ENCODE measurements at places on chromosomes 12 and 14. TPM values are rescaled to one million over a fixed set of nuclear protein-coding genes. Genes with fewer than 3 reads are reported as not detected.

RERGL gene
- not detected for total RNA-seq

DHRS4 gene
- 18.0 TPM for total RNA-seq

PGF gene
- total RNA-seq, result not detected

PRPF39 gene
- 45.4 TPM for total RNA-seq

PRKCH gene
- 177 TPM for total RNA-seq

GALC gene
- 8.6 TPM for total RNA-seq

DNA sequence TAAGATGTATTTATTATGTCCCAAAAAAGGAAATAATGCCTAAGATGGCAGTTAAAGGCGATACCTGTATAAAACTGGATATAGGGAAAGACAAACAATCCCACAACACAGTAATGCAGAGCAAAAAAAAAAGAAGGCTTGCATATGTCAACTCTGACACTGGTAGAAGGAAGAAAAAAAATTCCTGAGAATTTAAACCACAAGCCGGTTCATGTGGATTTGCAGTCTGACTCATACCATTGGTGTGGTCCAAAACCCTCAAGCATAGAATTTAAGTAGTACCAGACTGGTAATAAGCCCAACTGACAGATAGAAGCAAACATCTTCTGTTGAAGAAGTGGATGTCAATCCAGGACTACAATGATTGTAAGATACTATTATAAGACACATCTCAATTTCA, 7.2 kb downstream of the DNAI7 start:
- no peak for DNase-seq

DNA sequence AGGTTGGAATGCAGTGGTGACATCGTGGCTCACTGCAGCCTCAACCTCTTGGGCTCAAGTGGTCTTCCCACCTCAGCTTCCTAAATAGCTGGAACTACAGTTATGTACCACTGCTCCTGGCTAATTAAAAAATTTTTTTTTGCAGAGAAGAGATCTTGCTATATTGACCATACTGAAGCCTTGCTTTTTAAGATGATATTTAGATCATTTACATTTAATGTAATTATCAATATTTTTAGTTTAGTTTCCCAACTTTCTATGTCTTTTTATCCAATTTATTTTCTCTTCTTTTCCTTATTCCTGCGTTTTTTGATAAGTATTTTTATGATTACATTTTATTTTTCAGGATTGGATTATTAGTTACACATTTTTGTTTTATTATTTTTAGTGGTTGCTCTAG, 340.1 kb downstream of the APAF1 start:
- no peak for DNase-seq

DNA sequence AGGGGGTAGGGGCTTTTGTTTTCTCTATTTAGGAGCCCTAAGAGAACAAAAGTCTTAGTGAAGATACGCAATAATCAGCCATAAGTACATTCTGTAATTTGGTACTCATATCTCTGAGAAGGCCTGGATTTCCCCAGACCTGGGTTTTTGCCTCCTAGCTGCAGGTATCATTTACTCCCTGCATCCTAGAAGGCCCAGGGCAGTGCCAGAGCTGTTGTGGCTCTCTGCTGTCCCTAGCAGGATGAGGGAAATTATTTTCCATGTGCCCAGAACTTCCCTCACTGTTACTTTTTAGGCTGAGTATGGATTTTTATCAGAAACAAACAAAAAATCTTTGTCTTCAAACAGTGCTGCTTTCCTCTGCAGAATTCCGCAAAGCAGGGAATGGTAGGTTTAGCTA, 192.5 kb upstream of the SYT1 start:
- no peak for DNase-seq

DNA sequence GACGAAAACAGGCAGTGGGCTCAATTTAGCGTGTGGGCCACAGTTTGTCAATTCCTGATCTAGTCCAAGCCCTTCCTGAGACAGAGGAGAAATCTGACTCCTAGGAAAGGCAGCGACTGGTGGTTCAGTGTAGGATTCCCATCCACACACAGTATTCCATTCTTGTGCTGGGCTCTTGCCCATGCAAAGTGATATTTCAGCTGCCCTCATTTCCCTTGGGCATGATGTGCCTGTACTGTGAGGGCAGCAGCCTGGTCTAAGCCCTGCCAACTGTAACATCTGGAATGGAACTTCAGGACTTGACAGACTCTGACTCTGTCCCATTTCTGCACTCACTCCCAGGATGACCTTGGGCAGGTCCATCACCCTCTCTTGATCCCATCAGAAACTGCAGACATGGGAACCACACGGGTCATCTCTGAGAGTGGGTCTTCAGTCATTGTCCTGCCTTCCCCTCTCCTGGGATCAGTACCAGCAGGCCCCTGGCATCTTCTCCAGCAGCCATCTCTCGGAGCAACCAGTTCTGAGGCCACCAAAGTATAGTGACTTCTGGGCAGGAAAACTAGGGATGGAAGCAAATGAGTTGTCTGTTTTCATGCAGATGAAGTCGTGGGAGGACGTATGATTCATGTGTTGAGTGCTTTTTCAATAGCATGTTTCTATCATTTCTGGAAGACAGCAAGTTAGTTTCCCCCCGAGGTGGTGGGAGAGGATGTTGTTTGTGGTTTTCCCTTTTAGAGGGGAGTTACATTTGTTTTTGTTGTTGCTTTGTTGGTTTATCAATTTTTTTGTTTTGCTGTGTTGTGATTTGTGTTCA, 54.2 kb upstream of the BCL2L14 start:
- DNase-seq, result peak; percentile 21

DNA sequence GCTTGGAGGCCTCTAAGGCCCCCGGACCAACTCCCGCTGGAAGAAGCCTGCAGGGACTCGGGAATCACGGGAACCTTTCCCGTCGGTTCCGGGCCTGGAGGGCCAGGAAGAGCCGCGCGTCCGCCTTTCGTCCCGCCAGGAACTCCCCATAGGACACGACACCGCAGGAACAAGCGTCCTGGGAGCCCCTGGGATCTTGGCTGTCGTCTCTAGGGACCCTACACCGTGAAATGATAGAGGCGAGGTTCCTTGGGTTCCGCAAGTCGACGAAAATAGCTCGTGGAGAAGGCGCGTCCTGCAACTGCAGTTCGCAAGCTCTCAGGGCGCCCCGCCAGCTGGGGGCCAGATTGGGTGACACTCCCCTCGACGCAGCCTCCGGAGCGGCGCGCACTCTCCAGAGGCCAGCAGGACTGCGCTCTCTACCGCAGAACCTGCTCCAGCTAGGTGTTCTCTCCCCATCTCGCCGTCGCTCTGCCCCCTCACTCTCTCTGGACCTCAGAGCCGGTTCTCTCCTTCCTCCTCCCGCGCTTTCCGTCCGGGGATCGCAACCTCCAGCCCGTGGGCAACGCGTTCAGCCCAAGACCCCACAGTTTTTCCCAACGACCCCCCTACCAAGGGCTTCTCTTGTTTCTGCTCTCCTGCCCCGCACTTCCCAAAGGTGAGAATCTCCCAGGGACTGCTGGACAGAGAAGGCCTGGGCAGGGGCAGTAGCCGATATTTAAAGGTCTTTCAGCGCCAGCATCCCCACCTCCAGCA, 776 bp downstream of the BMP4 start:
- no peak for DNase-seq

DNA sequence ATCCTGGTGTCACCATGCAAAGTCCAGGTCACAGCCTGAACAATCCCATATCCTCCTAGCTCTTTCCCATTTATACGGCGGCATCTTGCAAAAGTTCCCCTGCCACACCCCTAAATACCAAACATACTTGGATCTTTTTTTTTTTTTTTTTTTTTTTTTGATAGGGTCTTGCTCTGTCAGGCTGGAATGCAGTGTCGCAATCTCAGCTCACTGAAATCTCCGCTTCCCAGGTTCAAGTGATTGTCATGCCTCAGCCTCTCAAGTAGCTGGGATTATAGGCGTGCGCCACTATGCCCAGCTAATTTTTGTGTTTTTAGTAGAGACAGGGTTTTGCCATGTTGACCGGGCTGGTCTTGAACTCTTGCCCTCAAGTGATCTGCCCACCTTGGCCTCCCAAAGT, 451.3 kb downstream of the GLT1D1 start:
- DNase-seq, result no peak

- no peak for DNase-seq
Observed at GRCh38 chr14:71062581-71063303, 155.5 kb downstream of the PCNX1 start.

- DNase-seq, result no peak
Observed at GRCh38 chr12:80217011-80217535, 117.7 kb downstream of the OTOGL start.

DNA sequence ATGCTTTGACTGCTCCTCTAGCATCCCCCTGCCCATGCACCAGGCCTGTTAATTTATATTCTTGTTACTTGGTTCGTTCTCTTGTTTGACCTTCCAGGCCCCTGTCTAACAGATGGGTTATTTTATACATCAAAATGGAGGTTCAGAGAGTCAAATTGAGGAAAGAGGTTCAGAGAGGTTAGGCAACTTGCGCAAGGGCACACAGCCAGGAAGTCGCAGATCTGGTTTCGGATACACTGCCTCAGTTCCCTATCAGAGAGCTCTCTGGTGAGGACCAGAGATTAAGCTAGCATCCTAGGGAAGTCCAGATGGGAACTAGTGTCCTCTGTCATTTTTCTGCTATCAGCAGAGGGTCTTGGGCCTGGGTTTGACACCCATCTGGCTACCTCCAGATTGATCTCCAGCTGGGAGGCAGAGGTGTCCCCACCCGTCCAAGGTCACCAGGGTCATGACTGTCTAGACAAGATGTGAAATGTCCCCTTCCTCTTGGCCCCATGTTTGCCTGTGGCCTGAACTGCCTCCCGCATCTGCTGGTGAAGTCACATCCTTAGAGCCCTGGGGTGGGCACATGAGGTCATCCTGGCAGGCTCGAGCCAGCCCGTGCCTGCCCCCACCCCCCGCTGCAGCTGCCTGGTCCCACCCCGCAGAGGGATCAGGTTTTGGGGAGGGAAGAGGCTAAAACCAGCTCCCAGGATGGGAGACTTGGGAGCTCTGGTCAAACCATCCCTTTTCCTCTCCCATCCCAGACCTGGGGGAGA, 84.3 kb upstream of the NCOR2 start:
- DNase-seq, result no peak

DNA sequence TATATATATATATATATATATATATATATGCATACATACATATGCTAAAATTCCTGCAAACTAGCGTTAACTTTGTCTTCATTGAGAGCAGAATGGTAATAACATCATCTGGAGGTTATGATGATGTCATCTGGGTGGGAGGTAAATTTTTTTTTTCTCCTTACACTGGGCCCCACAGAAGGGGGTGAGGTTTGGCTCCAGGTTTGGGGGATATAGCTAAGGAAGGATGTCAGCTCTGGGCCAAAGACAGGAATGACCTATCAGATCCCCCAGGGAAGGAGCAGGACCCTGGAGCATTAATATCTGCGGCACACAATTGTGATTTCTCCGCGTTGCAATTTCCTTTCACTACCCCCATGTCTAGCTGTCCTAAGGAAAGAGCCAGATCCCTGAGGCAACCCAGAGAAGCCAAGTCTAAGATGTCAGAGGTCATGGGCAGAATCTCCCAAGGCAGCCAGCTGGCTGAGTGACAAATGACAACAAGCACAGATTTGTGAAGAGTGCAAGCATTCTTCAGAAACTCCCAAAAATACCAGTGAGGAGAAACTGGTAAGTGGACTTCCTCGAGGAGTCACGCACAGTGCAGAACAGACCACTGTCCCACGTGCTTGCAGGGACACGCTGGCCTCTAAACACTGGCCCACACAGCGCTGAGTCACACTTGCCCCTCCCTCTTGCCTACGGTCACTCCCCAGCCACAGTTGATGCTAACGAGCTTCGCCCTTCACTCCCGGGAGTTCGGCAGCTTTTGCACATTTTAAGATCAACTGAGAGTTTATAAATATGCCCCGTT, 9.9 kb downstream of the UBC start:
- DNase-seq, result no peak

DNA sequence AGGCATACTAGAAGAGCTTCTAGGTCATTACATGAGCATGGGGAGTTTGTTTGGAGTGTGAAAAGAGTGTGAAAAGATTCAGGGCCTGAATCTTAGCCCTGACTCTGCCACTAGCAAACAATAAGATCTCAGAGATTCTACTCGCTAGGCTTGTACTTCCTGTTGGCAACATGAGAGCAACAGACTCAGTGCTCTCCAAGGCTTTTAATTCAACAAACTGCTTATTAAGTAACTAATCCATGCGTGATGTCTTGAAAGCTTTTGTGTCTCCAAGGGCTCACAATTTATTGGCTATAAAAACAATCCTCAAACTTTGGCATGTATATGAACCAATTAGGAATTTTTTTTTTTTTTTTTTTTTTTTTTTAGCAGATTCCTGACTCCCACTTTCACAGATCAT, 105.1 kb downstream of the STXBP6 start:
- DNase-seq, result no peak

DNA sequence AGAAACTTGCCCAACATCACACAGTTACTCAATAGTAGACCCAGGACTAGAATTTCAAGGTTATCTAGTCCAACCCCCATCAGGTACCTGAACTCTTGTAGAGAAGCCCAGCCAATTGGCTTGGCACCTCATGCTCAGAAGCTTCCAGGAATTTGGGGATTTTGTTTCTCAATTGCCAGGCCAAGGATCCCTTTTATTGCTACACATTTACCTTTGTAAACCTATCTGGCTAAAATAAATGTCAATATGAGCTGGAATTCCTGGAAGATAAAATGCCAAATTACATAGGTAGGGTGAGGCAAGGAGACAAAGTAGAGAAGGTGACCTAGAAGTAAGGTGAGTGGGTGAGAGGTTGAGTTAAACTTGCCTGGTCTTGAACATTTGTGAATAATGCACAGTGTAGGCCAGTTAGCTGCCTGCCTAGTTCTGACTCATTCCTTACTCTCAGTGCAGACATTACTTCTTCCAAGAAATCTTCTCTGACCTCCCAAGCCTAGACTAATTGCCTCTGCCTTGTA, 36.3 kb downstream of the SDR9C7 start:
- DNase-seq, result no peak

GRCh38 chr12:45246236-45246635, 30.3 kb downstream of the ANO6 start:
- no peak for DNase-seq

DNA sequence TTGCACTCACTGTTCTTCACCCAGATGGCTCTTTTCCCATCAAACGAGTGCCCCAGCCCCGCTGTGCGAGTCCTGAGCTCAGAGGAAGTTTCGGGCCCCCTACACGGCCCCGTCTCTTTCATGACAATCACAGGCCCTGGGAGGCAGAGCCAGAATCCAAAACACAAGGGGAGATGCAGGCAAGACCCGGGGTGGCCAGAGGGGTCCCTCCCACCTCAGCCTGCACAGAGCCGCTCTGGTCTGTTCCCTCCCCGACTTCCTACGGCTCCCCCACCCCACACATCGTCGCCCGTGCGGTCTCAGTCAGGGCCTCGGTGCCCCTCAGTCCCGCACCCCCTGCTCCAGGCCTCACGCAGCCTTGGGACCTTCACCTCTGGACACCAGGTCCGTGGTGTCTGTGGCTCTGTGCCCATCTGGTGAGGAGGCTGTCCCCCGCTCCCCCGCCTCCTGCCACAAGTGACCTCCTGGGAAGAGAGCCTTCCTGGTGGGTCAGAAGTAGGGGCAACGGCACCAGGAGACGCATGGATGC, 8.9 kb downstream of the GPR132 start:
- no peak for DNase-seq

- DNase-seq, result no peak
Observed at GRCh38 chr14:68783408-68784225, 9.2 kb downstream of the ZFP36L1 start.

DNA sequence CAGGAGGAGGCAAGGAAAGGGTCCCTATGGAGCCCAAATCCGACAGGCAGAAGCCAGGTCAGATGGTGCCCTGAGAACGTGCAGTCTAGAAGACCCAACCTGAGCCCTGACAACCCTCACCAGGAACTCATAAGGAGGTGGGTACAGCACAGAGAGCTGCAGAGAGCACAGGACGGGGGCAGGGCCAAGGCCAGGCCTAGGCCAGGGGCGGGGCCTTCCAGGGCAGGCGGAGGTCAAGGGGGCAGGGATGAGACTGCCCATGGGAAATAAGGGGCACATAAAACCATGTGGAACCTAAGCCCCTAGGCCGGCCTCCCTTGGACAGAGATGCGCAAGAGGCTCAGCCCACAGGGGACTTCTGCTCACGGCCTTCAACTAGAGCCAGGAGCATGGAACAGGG, 45.1 kb downstream of the SSH1 start:
- DNase-seq, result no peak

Measured in activated naive CD8-positive, alpha-beta T cell treated with anti-CD3 and anti-CD28 coated beads for 36 hours (primary cell).